ENCODE measurements at places on chromosomes 2 and 18. TPM values are rescaled to one million over a fixed set of nuclear protein-coding genes. Genes with fewer than 3 reads are reported as not detected.
A peak's percentile ranks its signal among the peaks of the same experiment; 100 is the strongest.

DNA sequence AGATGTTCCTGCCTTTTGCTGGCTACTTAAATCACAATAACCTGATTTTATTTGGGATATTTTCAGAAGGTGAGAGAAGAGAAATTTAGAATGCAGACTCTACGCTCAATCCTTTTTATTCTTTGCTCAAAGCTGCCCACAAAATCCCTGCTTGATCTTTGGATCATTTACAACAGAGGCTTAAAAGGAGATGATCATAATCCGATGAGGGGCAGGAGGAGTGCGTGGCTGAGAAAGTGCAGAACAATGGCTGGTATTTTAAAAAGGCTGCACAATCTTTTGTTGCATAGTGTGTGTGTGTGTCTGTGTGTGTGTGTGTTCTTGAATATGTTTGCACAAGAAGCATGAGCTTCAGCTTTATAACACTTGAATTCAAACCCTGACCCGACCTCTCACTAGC lies 256.3 kb upstream of the MYT1L start:
- no peak for DNase-seq

Gene FSIP2
- not detected for total RNA-seq

DNA sequence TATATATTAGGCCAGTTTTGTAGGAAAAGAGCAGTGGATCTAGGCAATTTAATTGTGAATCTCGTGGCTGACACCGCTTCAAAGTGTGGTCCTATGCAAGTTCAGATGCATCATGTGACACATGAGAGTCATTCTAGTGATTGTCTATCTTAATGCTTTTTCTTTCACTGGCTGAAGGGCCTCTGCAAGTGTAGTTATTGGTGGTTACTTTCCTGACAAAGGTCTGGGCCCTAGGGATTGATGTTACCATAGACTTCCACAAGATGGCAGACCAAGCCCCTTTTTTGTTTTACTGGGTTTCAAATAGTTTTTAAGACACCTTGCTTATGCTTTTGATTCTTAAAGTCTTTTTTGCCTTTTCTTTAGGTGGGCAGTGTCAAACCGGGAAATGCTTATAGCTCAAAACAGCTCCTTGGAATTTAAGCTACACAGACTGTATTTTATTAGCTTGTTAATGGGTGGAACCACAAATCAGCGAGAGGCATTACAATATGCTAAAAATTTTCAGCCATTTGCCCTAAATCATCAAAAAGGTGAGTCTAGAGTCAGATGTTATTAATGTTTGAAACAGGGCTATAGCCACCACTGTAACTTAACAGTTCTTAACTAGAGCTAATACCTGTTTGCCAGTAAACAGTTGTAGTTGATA lies 25.9 kb downstream of the CD8A start:
- peak; percentile 31 for DNase-seq

Gene RFTN2
- total RNA-seq = 0.87 TPM

GRCh38 chr2:231919341-231920035 lies 6.7 kb downstream of the NPPC start:
- no peak for DNase-seq

Gene CXCR4
- not detected for total RNA-seq

Gene PPP4R1
- total RNA-seq = 30.6 TPM

DNA sequence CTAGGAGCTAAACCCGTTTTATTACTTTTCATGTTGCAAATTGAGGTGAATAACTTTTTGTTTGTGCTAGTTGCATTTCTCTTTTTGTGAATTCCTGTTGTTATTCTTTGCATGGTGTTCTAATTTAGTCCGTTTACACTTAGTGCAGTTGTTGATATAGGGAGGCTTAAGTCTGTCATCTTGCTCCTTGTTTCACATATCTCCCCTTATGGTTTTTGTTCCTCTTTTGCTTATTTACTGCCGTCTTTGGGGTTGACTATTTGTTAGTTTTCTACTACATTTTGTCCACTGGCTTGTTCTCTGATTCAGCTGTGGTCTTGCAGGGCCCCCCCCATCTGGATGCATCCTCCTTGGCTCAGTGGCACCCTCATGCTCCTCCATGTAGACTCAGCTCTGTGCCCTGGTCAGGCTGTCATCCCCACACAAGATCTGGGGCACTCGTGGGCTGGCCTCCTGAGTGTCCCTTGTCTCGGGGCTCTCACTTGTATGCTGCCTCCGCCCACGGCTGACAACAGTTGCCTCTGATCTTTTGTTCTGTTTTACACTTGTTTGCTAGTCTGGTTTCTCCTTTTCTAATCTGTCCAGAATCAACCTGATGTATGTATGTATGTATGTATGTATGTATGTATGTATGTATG lies 42.9 kb upstream of the ASB1 start:
- no peak for DNase-seq

GRCh38 chr2:226906163-226906693 lies 70.4 kb downstream of the RHBDD1 start:
- DNase-seq = no peak

Gene ITGB1BP1
- total RNA-seq = 38.1 TPM

- DNase-seq = no peak
These were observed 163.3 kb downstream of the QPCT start for GRCh38 chr2:37507703-37508102.

DNA sequence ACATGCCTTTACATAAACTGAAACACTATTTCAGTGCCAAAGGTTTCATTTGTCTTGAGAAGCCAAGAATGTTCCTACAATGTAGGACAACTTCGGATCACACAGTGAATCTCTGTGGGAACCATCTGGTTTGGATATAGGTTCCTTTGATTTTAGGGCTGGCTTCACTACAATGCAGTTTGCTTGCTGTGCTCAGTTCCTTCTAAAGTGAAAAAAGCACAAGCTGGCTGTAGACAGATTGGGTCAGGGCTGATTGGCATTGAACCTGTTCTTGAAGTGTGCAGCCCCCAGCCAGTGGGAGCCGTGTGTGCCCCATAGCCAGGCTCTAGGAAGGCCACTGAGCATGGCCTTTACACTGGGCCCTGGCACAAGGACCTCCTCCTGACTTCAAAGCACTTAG lies 167.9 kb upstream of the HNRNPA3 start:
- no peak for DNase-seq

GRCh38 chr2:178928077-178928476 lies 120.9 kb upstream of the TTN start:
- no peak for DNase-seq

DNA sequence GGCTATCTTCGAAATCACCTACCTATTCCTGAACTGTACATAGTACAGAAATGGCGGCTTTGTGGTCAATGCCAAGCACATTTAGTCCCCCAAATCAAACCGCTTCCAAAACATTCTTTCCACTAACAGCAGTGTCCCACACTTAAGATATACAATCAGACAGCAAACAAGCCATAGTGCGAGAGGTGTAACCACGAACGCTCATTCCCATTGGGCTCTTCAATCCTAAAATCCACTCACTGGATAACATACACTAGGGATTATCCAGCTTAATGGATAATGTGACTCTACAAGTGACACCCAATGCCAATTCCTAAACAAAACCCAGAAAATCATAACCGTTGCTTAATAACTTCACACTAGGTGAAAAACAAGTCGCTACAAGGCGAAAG lies 2.0 kb downstream of the XPO1 start:
- DNase-seq = peak; percentile 6

DNA sequence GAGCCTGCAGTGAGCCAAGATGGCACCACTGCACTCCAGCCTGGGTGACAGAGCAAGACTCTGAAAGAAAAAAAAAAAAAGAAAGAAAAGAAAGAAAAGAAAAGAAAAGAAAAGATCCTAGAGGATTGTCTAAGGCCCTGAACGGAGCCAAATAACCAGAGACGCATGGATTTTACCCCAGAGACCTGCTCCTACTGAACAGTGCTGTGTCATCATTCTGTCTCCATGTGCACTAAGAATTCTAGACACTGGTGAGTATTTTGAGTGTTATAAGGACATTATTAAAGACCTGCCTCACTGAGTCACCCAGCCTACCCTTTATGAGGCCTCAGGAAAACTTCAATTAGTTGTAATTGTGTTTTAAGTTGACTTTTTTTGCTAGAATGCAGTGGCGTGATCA lies 61.9 kb upstream of the RIOK3 start:
- no peak for DNase-seq

- DNase-seq = no peak
These were observed 82.2 kb downstream of the LDLRAD4 start for GRCh38 chr18:13300796-13301195.

Gene TUBA4B
- total RNA-seq = not detected

DNA sequence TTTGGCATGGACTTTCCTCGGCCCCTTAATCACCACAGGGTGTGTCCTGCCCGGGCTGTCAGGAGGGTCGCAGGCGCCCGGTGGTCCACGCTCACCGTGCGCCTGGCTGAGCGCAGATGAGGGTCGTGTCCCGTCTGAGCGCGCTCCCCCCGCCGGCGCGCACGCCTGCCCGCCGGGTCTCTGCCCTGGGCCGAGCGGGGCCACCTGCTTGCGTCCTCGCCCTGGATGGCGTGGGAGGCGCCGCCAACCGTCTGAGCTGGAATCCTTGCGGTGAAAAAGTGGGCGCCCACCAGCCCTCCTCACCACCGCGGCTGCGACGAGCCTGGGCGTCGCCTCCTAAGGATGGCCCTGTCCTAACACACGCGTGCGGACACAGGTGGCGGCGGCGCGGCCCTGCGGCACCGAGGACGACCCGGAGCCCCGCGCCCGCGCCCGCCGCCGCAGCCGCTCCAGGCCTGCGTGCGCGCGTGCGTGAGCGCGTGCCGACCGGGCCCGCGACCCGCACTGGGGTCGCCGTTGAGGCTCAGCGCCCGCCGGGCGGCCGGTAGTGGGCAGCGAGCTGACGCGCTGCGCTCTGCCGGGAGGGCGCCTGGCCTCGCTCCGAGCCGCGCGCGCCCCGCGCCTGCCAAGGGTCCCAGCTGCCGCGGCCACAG lies 126.6 kb downstream of the ARHGEF4 start:
- DNase-seq = no peak

- DNase-seq = no peak
These were observed 3.9 kb downstream of the MAPRE3 start for GRCh38 chr2:26974352-26974751.

Gene ERFE
- 7.7 TPM for total RNA-seq

- no peak for DNase-seq
These were observed 341.7 kb downstream of the PTPRM start for GRCh38 chr18:7908681-7909299.

- DNase-seq = peak; percentile 88
These were observed 30.3 kb upstream of the B3GNT7 start for GRCh38 chr2:231364961-231365810.

- DNase-seq = no peak
These were observed 750 bp upstream of the CCDC150 start for GRCh38 chr2:196638765-196639164.

DNA sequence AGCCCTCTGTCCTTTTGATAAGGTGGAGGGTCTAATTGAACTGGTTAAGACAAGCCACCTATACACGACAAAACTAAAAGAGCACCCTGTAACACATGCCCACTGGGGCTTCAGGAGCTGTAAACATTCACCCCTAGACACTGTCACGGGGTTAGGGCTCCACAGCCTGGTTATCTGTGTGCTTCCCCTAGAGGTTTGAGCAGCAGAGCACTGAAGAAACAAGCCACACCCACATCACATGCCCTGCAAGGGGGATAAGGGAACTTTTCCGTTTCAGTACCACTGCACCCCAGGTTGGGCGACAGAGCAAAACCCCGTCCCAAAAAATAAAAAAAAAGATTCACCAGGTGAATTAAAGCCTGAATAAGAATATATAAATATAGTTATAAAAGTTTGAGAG lies 913.7 kb upstream of the ACVR2A start:
- no peak for DNase-seq

Gene KRTCAP3
- total RNA-seq = 1.0 TPM

- DNase-seq = no peak
These were observed 155.2 kb downstream of the ALK start for GRCh38 chr2:29766191-29766590.

Gene FOXD4L1
- total RNA-seq = 0.25 TPM
